ENCODE measurements at places on chromosomes 6 and 20. TPM values are rescaled to one million over a fixed set of nuclear protein-coding genes. Genes with fewer than 3 reads are reported as not detected.

GRCh38 chr6:168578036-168578435, 137.1 kb downstream of the SMOC2 start:
- no peak overlapping the region for H3K27ac ChIP-seq
- no peaks in the 10 kb centered on the region for H3K36me3 ChIP-seq
- H3K27me3 ChIP-seq, result no peaks in the 10 kb centered on the region
- H3K4me3 ChIP-seq, result no peak overlapping the region
- H3K4me1 ChIP-seq, result no peaks in the 10 kb centered on the region
- no peak for DNase-seq

- no peak overlapping the region for H3K4me3 ChIP-seq
- no peak for DNase-seq
- no peaks in the 10 kb centered on the region for H3K27me3 ChIP-seq
- H3K4me1 ChIP-seq, result peaks cover 36% of the 10 kb centered on the region
- H3K27ac ChIP-seq, result no peak overlapping the region
- no peaks in the 10 kb centered on the region for H3K36me3 ChIP-seq
Measured at GRCh38 chr6:81819767-81820166, 67.3 kb upstream of the TENT5A start.

- H3K36me3 ChIP-seq, result peaks cover 90% of the 10 kb centered on the region
- H3K27me3 ChIP-seq, result no peaks in the 10 kb centered on the region
- H3K4me1 ChIP-seq, result peaks cover 7% of the 10 kb centered on the region
- no peak overlapping the region for H3K4me3 ChIP-seq
Measured at GRCh38 chr20:24978513-24978912, 14.0 kb downstream of the APMAP start.

The EYA2 gene
- 0.71 TPM for total RNA-seq

GRCh38 chr6:150575836-150576235, 23.8 kb upstream of the PLEKHG1 start:
- peaks cover 22% of the 10 kb centered on the region for H3K4me1 ChIP-seq
- H3K27ac ChIP-seq, result no peak overlapping the region
- no peak for DNase-seq
- H3K27me3 ChIP-seq, result peaks cover 34% of the 10 kb centered on the region
- no peak overlapping the region for H3K4me3 ChIP-seq
- H3K36me3 ChIP-seq, result no peaks in the 10 kb centered on the region

- H3K4me3 ChIP-seq, result peak overlapping the region; percentile 89
- no peaks in the 10 kb centered on the region for H3K27me3 ChIP-seq
- peak overlapping the region; percentile 69 for H3K27ac ChIP-seq
- peaks cover 37% of the 10 kb centered on the region for H3K4me1 ChIP-seq
Measured at GRCh38 chr6:131062241-131063027, 611 bp downstream of the EPB41L2 start.

- H3K4me3 ChIP-seq, result peak overlapping the region; percentile 25
- no peaks in the 10 kb centered on the region for H3K27me3 ChIP-seq
- H3K27ac ChIP-seq, result peak overlapping the region; percentile 41
- peaks cover 18% of the 10 kb centered on the region for H3K4me1 ChIP-seq
- H3K36me3 ChIP-seq, result peaks cover 11% of the 10 kb centered on the region
Measured at GRCh38 chr6:107330168-107330567, 129.2 kb downstream of the PDSS2 start.

GRCh38 chr20:39954621-39955020, 734.4 kb downstream of the MAFB start:
- no peak for DNase-seq
- H3K27ac ChIP-seq, result no peak overlapping the region
- no peaks in the 10 kb centered on the region for H3K27me3 ChIP-seq
- no peaks in the 10 kb centered on the region for H3K4me1 ChIP-seq
- H3K4me3 ChIP-seq, result no peak overlapping the region

GRCh38 chr6:118679327-118679901, 28.0 kb upstream of the CEP85L start:
- no peak overlapping the region for H3K4me3 ChIP-seq
- H3K27ac ChIP-seq, result no peak overlapping the region
- DNase-seq, result no peak
- peaks cover 7% of the 10 kb centered on the region for H3K36me3 ChIP-seq
- no peaks in the 10 kb centered on the region for H3K27me3 ChIP-seq
